ENCODE measurements at places on chromosomes 11 and 22.
A peak's percentile ranks its signal among the peaks of the same experiment; 100 is the strongest.

GRCh38 chr11:96002339-96002738 is 78.4 kb upstream of the MTMR2 start:
- DNase-seq: no peak

- DNase-seq: no peak
These were observed 721.2 kb downstream of the LUZP2 start for GRCh38 chr11:25218036-25218435.

- DNase-seq: no peak
These were observed 74.8 kb upstream of the NECTIN1 start for GRCh38 chr11:119803726-119804294.

DNA sequence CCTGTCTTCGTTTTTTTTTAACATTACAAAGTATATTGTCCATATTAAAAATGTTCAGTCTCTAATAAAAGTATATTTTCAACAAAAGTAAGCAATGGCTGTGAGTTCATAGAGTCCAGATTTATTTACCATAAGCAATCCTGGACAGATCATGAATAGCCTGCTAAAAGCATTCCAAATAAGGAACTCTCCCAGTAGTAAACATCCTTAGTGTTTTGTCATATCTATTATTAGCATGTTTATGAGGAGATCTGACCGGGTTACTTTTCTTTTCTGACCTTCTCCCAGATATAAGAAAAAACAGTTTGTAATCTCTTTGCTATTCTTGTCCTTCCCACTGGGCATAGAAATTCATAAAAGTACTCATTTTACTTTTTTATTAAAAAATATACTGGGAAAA is 403.9 kb upstream of the ANO3 start:
- no peak for DNase-seq

GRCh38 chr11:96075532-96075959 is 151.6 kb upstream of the MTMR2 start:
- DNase-seq: no peak

GRCh38 chr11:114176321-114176720 is 116.8 kb downstream of the ZBTB16 start:
- DNase-seq: no peak

GRCh38 chr11:9688716-9689511 is 25.0 kb downstream of the SWAP70 start:
- DNase-seq: no peak

DNA sequence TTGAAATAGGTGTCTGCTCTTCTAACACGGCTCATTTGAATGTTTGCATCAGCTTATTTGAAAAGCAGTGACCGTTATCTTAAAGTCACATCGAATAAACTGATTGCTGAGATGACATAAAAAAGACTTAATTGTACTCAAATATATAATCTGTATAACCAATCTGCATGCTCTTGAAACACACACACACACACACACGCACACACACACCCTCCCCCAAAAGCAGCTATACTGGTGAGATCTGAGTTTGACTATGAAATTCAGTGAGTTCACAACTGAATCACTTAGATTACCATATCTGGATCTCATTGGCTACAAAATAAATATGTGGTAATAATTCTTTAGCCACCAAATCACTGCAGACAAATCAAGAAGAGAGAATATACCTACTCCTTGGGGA is 3.8 kb upstream of the IFTAP start:
- no peak for DNase-seq

DNA sequence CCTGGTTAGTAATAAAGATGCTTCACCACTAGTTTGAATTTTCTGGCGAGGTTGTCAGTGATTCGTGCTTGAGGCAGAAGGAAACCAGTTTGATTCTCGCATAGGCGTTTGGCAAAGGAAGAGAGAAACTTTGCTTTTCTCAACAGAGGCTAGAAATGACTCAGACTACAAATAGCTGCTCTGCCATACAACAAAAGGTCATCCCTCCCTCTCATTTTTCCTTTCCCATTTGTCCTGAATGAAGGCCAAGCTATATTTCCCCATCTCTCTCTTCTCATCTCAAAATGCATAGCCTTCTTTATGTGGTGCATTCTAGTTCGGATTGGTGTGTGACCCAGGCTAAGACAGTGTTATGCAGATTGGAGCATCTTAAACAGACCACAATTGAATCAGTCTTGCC is 741.4 kb downstream of the NTM start:
- no peak for DNase-seq

GRCh38 chr11:34936945-34937629 is 20.7 kb downstream of the PDHX start:
- DNase-seq: no peak

DNA sequence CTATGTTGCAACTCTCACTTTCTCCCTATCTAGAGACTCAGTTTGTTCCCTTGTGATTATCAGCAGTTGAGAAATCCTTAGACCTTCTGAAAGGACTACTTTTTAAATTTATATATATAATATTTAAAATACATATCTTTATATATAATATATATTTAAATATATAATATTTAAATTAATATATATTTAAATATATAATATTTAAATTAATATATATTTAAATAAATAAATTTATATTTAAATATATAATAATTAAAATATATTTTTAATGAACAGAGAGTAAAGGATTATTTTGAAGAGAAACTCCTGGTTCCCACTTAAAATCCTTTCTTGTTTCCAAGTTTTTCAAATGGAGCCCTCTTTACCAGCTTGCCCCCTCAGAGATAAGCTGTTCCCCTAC is 83.7 kb upstream of the TRIM77 start:
- no peak for DNase-seq

GRCh38 chr22:38700789-38701628 is at the start of gene JOSD1:
TSS of gene JOSD1 (minus strand) at chr22:38700943. CDS start at chr22:38699987, 956 bp downstream.
- DNase-seq: peak; percentile 97

DNA sequence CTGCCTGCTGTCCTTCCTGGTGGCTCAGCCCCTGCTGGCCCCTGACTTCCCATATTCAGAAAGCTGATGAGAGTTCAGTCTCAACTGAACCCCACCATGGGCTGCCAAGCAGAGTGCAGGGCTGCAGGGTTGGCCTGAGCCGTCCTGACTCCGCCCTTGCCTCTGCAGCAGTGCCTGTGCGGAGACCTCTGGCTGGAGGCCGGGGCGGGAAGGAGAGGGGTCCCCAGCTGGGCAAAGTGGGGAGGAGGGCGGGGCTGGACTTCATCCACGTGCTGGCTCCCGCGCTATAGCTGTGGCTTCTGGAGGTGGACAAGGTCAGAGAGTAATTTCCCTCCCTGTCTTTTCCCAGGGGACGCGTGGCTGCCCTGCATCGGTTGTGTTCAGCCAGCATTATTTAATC is 13.6 kb downstream of the GLB1L3 start:
- no peak for DNase-seq

- no peak for DNase-seq
These were observed 240.5 kb upstream of the CCDC179 start for GRCh38 chr11:23100726-23101125.

GRCh38 chr11:27087432-27087831 is 46.8 kb downstream of the BBOX1 start:
- DNase-seq: no peak

GRCh38 chr11:12727563-12728211 is 53.5 kb downstream of the TEAD1 start:
- no peak for DNase-seq

DNA sequence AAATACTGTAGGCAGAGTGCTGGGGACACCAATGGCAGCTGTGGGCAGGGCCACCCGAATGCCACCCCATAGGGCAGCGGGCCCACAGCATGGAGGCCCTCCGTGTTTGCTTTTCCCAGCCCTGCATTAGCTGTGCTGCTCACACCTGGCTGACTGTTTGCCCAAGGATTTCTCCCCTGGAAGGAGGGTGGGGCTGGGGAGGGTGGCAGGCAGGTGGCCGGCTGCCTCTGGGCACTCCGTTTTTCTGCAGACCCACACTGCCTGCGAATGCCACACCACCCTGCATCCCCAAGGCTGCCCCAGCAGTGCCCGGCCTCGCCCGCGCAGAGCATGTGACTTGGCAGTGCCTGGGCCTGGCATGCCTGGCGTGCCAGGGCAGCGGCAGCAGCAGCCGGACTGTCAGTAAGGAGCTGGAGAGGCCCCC is 19.6 kb downstream of the DAGLA start:
- no peak for DNase-seq

DNA sequence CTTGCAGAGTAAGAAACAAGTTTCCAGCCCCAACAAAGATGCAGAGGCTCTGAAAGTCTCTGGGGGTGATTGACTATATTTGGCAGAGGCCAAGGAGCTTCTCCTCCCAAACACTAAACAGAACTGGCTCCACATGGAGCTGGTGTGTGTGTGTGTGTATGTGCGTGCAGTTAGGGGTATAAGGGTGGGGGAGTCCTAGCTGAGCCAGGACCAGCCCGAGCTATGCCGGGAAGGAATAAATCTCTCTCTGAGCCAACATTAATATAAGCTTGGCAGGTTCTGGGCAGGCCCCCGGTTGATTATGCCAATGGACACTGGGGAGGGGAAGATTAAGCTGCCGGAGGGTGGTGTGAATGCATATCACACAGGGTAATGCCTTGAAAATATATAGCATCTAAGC is 324.2 kb downstream of the MIAT start:
- no peak for DNase-seq

- no peak for DNase-seq
These were observed 82.7 kb upstream of the LDLRAD3 start for GRCh38 chr11:35861191-35861590.

GRCh38 chr11:55701429-55701828 is 39.4 kb downstream of the OR4C6 start:
- DNase-seq: no peak

DNA sequence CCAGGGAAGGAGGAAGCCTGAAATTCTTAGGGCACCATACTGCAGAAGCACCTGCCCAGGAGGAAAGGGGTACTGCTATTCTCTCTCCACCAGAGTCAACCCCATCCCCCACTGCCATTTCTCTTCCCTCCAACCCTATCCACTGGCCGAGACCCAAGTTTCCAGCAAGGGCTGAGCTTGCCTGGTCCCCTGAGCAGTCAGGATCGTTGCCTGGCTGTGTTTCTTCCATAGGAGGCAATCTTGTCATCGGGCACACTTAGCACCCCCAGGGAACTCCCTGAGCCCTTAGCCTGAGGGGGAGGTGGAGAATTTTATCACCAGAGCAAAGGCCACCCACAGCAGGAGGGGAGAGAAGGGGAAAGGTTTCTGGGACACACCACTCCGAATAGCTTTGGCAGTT is 115.8 kb upstream of the NECTIN1 start:
- no peak for DNase-seq

DNA sequence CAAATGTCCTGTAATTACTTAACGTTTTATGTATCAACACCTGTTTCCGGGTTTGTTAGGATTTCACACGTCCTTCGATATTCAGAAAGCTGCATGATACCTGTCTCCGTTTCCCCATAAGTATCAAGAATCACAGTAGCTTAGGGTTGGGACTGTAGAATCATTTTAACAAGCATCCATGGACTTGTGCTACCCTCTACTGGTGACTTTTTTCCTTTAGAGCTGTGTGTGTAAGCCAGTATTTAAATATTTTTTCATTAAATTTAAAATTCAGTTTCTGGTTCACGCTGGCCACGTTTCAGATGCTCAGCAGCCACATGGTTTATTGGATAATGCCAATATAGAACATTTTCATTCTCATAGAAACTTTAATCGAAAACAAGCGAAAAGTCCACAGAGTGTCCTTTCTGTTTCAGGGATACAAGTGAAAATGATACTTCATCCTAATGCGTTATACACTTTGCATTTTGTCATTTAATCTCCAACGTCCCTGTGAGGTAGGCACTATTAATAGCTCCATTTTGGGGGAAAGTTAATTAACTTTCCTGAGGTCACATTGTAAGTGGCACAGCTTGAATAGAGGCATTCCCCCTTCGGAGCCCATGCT is 61.5 kb upstream of the SLC25A18 start:
- peak; percentile 4 for DNase-seq
